ENCODE measurements at places on chromosomes 3 and 15.

GRCh38 chr3:12253516-12254343 lies 35.1 kb upstream of the PPARG start:
- no peak for DNase-seq

DNA sequence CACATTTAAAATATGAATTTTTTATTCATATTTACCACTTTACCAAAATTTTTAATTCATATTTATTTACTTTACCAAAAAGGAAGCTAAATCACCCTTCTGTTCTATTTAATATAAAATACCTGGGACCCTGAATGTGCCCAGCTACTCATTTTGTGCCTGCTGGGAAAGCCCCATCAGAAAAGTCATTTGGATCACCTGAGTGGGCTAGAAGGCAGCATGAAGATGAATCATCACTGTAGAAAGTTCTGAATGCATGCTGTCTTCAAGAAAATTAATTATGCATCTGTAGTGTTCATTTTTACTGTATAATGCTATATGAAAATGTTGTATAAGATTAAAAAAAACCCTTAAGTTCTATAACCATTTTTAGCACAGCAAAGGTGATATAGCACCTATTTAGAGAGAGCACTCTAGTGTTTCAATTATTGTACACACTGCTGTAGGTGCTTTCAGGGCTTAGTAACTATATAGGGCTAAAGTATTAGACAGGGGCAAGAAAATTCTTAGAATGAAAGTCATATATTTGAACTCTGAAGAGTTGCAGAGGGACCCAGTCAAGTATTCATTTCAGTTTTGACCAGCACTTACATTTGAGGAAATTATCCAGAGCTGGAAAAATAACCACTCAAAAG lies 175.1 kb downstream of the NFKBIZ start:
- no peak for DNase-seq

DNA sequence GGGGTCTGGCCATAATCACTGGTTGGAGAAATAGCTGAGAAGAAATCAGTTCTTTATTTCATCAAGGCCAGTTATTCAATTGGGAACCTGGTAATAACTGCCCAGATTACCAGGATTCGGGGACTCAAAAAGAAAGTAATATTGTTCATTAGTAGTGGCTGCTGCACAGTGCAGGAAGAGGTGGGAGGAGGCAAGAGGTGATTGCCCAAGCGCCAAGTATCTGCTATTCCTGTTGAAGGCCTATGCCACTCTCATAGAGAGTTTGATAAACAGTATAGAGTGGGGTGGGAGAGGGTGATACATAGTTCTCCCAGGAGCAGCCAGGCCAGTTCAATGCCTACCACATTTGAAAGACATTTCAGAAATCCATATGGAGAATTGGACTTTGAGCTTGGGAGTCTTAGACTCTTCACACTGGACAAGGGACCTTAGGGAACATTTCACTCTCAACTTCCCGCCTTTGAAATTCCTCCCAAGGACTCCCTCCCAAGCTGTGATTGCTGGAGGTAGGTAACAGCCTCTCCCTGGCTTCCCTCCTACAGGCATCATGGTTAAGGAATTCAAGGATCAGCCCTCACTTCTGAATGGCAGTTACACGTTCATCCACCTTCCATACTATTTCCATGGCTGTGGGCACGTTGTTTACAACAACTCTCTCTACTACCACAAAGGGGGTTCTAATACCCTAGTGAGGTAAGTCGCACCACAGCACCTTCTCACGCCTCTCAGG lies 59.8 kb downstream of the GLDN start:
- no peak for DNase-seq

DNA sequence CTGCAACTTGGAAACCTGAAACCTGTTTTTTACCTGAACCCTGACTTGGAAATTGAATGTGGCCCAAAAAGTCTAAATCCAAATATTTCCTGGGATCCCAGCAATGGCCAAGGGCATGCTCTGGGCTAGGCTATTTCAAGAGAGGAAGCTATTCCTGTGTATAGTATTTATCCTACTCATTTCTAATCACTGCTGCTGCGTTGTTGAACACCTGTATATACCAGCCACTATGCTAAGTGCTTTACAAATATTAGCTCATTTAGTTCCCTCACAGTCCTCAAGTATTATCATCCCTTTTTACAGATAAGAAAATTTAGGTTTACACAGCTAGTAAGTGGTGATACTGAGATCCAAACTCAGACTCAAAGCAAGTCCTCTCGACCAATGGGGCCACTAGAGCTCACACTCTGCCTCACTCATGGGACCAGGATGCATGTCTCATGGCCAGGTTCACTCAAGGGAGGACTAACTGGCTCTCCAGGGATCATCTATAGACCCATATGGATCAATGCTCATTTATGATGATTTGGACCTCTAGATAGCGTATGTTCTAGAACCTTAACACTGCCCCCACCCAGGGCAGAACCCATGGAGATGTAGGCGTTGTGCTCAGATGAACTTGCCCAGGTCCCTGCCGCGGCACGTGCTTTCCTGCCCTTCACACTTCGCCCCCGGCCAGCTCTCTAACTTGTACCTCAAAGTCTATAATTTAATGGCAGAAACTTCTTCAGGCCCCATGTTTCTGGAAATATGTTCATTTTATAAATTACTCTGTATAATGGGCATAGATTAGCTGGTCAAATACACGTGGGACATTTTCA lies 2.6 kb upstream of the CCR4 start:
- DNase-seq = no peak

GRCh38 chr15:34370129-34370528 lies 3.1 kb upstream of the LPCAT4 start:
- DNase-seq = no peak

GRCh38 chr15:36251450-36251849 lies 328.0 kb upstream of the CDIN1 start:
- DNase-seq = no peak

DNA sequence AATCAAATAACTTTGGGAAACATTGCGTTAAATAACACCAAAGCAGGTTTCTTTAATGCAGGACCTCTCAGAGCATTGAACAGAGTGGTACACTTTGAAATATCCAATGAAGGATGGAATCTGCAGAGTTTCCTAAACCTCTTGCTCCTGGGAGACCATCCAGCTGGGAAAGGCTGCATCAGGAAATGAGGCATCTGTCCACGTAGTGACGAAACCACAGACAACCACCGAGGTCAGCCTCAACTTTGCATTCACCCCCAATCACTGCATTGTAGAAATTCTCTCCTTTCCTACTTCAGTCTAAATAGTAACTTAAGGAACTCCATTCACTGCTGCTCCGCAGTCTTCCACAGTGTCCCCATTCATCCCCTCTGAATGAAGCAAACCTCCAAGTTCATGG lies 41.5 kb upstream of the CDV3 start:
- DNase-seq = no peak

- DNase-seq = no peak
Measured at GRCh38 chr3:20066850-20067617, 26.8 kb downstream of the KAT2B start.

GRCh38 chr15:54520616-54521015 lies 542.4 kb downstream of the UNC13C start:
- no peak for DNase-seq

- DNase-seq = no peak
Measured at GRCh38 chr15:68719672-68720071, 101.0 kb downstream of the ANP32A start.

GRCh38 chr15:73777741-73778140 lies 24.6 kb upstream of the INSYN1 start:
- no peak for DNase-seq

DNA sequence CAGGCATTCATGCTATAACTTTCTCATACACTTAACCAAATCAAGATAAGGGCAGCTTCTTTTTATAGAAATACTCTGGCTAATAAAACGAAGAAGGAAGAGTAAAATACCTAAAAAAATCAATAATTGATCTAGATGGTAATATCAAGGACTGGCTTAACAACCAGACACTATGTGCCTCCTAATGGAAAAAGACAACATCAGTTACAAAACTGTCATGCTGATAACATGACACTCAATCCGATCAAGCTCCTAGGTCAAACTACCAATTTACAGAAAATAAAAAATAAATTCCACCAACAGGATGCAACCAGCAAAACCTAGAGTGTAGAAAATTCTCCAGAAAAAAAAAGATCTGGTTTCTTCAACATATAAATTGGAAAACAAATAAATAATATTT lies 634.6 kb downstream of the IGSF11 start:
- no peak for DNase-seq

DNA sequence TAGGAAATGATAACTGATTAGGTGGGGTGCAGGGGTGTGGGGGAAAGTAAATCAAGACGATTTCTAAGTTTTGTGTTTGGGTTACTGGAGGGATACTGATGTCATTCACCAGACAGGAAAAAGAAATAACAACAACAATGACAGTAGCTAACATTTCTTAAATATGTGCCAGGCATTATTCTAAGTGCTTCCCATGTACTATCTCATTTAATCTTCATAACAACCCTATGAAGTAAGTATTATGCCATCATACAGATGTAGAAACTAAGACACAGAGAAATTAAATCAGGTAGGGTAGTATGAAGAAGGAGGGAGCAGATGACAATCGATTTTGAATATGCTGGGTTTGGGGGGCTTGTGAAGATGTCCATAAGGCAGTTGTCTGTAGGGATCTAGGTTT lies 13.3 kb downstream of the MYO5A start:
- no peak for DNase-seq

- DNase-seq = peak; percentile 79
Measured at GRCh38 chr15:69478259-69478781, 25.7 kb downstream of the RPLP1 start.

DNA sequence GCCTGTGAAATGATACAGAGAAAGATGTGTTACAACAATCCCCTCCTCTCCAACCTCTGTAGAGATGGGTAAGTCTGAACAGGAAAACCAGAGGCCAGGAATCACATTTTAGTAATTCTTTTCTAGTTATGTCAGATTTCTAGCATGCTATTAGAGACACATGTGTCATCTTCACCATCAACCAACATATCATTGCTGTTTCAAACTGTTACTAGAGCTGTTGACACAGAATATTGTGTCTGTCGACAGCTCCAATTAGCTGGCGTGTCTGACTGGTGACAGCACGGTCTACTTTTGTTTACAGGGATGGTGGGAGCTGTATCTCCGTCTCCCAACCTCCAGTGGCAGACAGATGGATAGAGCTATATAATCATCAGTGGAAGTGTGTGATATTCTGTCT lies 393.2 kb downstream of the SOX2 start:
- no peak for DNase-seq

GRCh38 chr3:13850161-13850945 lies 29.5 kb downstream of the WNT7A start:
- DNase-seq = no peak

DNA sequence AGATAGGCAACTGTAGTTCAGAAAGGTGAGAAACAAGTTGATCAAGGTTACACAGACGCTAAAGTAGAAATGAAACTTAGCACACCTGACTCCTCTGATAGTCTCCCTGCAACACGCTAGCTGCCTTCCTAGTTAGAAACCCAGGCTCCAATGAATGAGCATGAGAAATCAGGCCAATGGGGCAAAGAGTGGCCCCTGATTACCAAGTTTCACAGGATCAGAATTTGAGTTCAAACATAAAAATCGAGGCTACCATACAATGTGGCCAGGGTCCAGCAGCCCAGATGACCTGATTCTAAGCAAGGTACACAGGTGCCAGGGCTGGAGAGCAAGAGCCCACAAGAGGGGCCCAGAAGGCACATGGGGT lies 7.7 kb downstream of the PLD1 start:
- no peak for DNase-seq

- DNase-seq = no peak
Measured at GRCh38 chr3:50161320-50161719, 6.2 kb downstream of the SEMA3F start.

DNA sequence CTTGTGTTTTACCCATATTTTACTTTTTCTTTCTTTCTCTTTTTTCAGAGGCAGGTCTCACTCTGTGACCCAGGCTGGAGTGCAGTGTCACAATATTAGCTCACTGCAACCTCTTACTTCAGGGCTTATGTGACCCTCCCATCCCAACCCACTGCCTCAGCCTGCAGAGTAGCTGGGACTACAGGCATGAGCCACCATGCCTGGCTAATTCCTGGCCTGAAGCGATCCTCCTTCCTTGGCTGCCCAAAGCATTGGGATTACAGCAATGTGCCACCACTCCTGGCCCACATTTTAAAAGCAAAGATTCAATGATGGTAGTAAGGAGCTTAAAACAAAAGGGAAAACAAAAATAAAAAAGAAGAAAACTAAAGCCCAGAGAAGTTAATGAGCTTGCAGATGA lies 11.1 kb upstream of the CDV3 start:
- no peak for DNase-seq

- no peak for DNase-seq
Measured at GRCh38 chr3:87895983-87896382, 162.8 kb downstream of the CGGBP1 start.

- DNase-seq = no peak
Measured at GRCh38 chr3:123481071-123481470, 32.2 kb upstream of the ADCY5 start.

DNA sequence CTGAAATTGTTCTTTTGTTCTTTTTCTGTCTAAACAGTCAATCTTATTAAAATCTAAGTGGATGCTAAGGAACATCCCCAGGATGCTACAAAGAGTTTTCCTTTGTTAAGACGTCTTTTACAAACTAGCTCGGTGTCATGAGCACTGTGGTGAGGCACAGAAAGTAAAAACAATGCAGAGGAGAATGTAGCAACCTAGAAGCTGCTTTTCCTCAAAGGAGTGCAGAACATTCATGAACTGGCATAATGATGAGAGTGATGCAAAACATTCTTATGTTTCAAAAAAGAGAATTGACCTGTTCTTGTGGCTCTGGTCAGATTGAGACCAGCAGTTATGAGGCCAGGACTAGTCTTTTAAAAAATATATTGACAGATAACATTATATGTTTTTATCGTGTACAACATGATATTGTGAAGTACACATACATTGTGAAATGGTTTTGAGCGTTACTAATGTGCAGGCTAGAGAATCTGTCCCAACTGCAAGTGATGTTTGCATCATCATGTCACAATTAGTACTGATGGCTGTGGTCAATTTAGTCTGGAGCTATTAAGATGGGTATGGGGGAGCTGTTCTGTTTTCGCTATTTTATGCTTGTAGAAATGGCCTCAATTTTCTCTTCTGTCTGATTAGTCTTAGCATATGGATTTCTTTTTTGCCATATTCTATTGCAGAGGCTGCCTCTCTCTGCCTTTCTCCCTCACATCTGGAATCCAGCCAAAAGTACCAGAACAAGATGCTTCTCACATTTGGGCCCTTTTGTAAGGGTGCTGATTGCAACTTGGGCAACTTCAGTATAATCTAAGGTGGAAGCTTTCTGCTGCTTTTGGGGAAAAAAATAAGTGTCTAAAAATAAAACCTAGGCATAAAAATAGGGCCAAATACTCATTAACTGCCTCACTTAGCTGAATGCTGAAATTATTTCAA lies 50.2 kb downstream of the HHLA2 start:
- no peak for DNase-seq

GRCh38 chr3:193701953-193702635 lies 109.1 kb downstream of the OPA1 start:
- DNase-seq = no peak

DNA sequence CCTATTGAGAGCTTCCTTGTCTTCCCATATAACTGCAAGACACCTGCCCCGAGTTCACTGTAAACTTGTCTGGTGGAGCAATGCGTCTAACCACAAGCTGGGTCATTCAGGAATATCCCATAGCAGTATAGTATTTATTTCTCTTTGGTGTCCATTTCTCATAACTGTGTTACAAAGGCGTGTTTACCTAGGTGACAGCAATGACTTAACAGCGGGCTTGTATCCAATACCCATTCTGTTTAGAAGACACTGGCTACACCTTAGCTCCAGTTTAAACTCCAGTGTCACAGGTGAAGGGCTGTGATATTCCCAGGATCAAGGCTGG lies 24.3 kb downstream of the ATP10A start:
- DNase-seq = no peak

- no peak for DNase-seq
Measured at GRCh38 chr3:106114220-106114619, 245.4 kb upstream of the CBLB start.

GRCh38 chr15:63718590-63719035 lies 115.1 kb downstream of the HERC1 start:
- DNase-seq = no peak
